ENCODE measurements at places on chromosomes 3 and 15. TPM values are rescaled to one million over a fixed set of nuclear protein-coding genes. Genes with fewer than 3 reads are reported as not detected.

DNA sequence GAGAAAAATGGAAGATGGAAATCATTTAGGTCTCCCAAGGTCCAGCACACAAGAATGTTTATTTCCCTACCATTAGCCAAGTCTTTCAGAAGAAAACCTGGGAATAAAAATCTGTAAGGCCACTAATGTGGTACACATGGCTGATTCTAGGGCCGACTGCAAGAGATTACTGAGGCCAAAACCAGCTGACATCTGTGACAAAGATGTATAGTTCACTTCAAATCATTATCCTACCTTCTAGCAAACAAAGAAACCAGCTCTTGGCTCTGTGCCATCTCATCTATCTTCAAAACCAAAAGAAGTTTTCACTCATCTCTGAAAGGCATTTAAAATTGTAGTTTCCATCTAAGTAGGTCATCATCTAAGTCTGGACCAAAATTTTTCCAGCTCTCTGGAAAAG is 43.9 kb downstream of the ERC2 start:
- no peak for DNase-seq

DNA sequence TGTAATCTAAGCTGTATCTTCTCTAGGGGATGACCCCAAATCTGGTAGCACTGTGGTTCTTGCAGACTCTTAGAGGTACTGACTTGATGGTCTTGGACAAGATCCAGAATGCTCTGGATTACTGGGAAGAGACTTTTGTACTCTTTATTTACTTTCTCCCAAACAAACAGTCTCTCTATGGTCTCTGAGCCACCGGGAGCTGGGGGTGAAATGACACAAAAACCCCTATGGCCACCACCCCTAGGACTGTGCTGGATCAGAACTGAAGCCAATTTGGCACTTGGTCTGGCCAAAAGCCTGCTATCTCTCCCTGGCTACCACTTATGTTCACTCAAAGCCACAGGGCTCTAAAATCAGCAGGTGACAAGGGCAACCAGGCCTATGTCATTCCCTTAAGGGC is 50.2 kb upstream of the SI start:
- DNase-seq = no peak

DNA sequence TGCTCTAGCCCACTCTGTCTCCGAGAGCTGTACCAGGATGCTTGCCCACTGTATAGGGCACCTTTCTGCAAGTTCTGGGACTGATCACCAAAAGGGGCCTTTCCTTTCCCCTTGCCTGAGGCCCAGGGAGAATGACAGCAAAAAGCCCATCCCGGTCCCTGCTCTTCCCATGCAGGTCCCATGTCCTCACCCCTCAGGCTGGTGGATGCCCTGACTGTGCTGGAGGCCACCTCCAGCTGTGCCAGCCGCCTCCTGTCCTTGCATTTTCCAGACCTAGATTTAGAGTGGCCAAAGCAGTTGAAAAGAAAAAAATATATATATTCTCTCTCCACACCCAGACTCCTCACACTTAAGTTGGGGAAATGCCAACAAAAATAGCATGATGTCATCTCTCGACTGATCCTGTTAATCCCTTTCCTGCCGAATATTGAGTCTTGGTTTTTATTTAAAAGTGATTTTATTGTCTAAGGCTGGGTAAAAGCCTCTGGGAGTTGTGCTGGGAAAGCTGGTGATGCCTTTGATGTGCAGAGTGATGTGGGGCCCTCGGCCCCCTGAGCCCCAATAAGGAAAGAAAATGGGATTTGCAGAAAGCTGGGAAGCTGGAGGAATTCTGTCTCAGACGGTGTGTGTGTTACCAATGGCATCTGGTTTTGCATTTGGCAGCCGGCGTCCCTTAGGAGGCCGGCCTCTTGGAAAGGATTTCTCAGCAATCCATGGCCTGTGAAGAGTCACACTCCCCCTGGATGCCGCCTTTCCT is 29.3 kb upstream of the TPM1 start:
- DNase-seq = no peak

- no peak for DNase-seq
Measured at GRCh38 chr3:140736863-140737460, 59.1 kb downstream of the TRIM42 start.

DNA sequence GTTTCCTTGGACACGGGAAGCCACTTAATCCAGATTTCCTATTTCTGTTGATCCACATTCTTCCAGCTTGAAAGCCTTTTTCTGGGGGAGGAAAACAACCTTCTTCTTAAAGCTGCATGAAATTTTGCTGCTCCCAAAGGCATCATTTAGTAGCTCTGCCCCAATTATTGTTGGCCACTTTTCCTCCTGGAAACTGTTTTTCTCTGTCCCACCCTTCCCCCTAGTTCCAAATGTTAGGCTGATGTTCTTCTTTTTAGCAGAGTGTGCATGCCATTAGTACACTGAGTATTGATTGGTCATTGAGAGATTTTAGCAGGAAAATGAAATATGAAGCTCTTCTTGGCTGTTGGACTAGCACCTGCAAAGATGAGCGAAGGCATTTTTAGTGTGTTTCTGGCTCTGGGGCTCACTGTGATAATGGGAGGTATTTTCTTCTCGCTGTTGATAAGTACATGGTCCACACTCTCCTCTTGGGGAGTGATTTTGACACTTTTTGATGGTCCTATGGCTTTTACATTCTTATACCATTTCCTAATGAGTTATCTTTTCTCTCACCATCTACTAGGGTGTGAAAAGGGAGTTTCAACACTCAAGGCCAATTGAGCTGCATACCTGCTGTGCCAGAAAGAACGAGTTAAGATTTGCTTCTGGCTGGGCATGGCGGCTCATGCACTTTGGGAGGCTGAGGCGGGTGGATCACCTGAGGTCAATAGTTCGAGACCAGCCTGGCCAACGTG is 200.5 kb downstream of the PTPRG start:
- DNase-seq = no peak

- DNase-seq = no peak
Measured at GRCh38 chr3:168585544-168585943, 489.8 kb upstream of the GOLIM4 start.

PLCB2 gene
- 6.1 TPM for total RNA-seq

DNA sequence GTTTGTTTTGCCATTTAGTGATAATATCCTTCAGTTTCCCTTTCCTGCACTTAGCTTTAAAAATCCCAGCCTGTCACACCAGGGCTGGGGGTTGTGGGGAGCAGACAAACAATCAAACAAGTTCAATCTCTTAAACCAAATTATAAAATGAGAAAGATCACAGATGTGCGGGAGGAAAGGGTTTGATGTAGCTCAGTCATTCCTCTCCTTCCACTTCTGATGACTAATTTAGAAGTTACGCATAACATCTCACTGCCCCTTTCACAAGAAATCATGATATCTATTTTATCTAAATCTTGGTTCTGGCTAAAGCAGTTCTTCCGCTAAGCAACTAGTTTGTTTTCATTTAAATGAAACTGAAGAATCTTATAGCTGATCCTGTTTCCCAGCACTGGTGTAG is 34.1 kb upstream of the ATG7 start:
- DNase-seq = no peak

FGD5 gene
- 12.0 TPM for total RNA-seq

DNA sequence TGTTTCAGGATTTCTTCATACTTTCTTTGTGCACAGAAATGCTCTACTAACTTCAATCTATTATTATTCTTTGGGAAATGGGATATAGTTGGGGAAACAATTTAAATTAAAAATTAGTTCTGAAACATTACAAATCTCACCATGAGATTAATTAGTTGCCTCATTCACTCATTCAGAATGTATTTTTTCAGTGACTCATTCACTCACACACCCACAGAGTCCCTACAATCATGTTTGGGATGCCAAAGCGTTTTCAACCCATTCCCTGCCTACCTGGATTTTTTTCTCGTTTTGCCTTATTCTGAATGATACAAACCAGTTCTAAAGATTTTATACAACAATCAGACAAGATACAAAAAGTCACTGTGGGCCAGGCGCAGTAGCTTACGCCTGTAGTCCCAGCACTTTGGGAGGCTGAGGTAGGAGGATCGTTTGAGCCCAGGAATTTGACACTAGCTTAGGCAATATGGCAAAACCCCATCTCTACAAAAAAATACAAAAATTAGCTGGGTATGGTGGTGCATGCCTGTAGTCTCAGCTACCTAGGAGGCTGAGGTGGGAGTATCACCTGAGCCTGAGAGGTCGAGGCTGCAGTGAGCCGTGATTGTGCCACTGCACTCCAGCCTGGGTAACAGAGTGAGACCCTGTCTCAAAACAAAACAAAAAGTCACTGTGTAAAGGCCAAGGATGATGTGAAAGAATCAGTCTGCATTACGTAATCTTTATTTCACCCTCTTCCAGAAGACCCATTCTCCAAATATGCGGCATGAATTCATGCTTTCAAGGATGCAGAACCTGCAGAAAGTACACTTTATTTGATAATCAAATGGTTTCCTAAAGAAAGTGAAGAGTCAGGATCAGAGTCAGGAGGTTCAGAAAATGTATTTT is 34.8 kb upstream of the ARHGEF3 start:
- no peak for DNase-seq

ZKSCAN7 gene
- total RNA-seq = 0.61 TPM

GRCh38 chr3:112001526-112001925 is 2.8 kb downstream of the TAGLN3 start:
- DNase-seq = no peak

ABHD5 gene
- 35.6 TPM for total RNA-seq

SUCNR1 gene
- 0.19 TPM for total RNA-seq

- DNase-seq = no peak
Measured at GRCh38 chr3:178476886-178477285, 59.4 kb upstream of the KCNMB2 start.

DNA sequence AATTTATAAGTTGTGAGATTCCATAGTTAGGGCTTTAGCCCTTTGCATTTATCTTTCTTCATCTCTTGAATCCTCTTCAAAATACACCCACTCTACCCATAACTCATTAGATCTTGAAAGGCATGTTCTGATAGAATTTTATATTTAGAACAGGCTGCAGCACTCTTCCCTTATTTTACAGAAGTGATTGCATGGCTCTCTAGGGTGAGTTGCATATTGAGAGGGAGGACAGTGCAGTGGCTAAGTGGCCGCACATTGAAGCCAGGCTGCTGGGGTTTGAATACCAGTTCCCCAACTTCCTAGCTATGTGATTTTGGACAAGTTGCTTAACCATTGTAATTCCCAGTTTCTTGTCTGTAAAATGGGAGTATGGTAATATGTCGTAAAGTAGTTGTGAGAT is 2.5 kb downstream of the CD86 start:
- DNase-seq = no peak

GRCh38 chr15:39115379-39116057 is 465.4 kb upstream of the THBS1 start:
- DNase-seq = no peak

ZIC1 gene
- total RNA-seq = not detected
